ENCODE measurements at places on chromosomes 16 and 17.

- DNase-seq, result no peak
Measured at GRCh38 chr16:53904533-53904932, 200.6 kb downstream of the FTO start.

- DNase-seq, result no peak
Measured at GRCh38 chr16:57999366-57999970, 1.0 kb downstream of the ZNF319 start.

GRCh38 chr17:74490716-74491115 is 24.3 kb downstream of the CD300A start:
- DNase-seq, result no peak

- DNase-seq, result no peak
Measured at GRCh38 chr16:2836646-2837508, 6.8 kb downstream of the ZG16B start.

- DNase-seq, result no peak
Measured at GRCh38 chr16:89925596-89926079, 2.5 kb downstream of the TUBB3 start.
